ENCODE measurements at places on chromosomes 12 and 14. TPM values are rescaled to one million over a fixed set of nuclear protein-coding genes. Genes with fewer than 3 reads are reported as not detected.

Gene SIX6
- polyA plus RNA-seq: not detected

Gene CISTR
- not detected for polyA plus RNA-seq

Gene C12orf54
- polyA plus RNA-seq: 2.2 TPM

Gene SYCP3
- polyA plus RNA-seq: not detected

Gene PPP4R4
- polyA plus RNA-seq: 0.55 TPM

Gene COL2A1
- 0.20 TPM for polyA plus RNA-seq

Gene RAD9B
- 0.22 TPM for polyA plus RNA-seq

Gene CLEC4E
- polyA plus RNA-seq: 1.8 TPM

Gene SERPINA9
- polyA plus RNA-seq: not detected

Gene C12orf50
- 0.27 TPM for polyA plus RNA-seq

Gene FGF23
- not detected for polyA plus RNA-seq

Gene ANHX
- polyA plus RNA-seq: not detected

Gene CABP1
- 2.9 TPM for polyA plus RNA-seq

Gene SLC25A47
- polyA plus RNA-seq: 0.07 TPM

Gene PTCSC3
- polyA plus RNA-seq: not detected

Gene RFLNA
- 1.9 TPM for polyA plus RNA-seq

Gene KRT81
- polyA plus RNA-seq: not detected

Gene SPTSSA
- polyA plus RNA-seq: 49.4 TPM

Gene LTBP2
- 2.1 TPM for polyA plus RNA-seq

Gene TAS2R20
- 0.42 TPM for polyA plus RNA-seq

Gene MMP19
- 15.3 TPM for polyA plus RNA-seq

Gene ASB2
- polyA plus RNA-seq: 0.44 TPM

Gene SOCS4
- polyA plus RNA-seq: 6.4 TPM

Gene OR6C4
- not detected for polyA plus RNA-seq

Gene AHNAK2
- 1.8 TPM for polyA plus RNA-seq

Gene KRT4
- not detected for polyA plus RNA-seq

Gene GPR84
- polyA plus RNA-seq: 0.93 TPM

Gene VDR
- 64.7 TPM for polyA plus RNA-seq

Gene CCDC175
- polyA plus RNA-seq: not detected

Gene SRRM4
- polyA plus RNA-seq: 2.2 TPM

Gene FAR2
- 5.4 TPM for polyA plus RNA-seq

Gene CLEC12A
- 2.0 TPM for polyA plus RNA-seq

Gene MGAT4C
- polyA plus RNA-seq: 0.51 TPM

Gene TMTC2
- polyA plus RNA-seq: 2.5 TPM

Gene NELL2
- polyA plus RNA-seq: 26.5 TPM

Gene CCDC91
- 51.6 TPM for polyA plus RNA-seq

Gene CCDC60
- polyA plus RNA-seq: not detected

Gene CCT2
- polyA plus RNA-seq: 233 TPM

Gene TAS2R8
- polyA plus RNA-seq: not detected

Gene TMEM260
- polyA plus RNA-seq: 21.6 TPM

Gene OTX2
- polyA plus RNA-seq: not detected

Gene GARIN6
- polyA plus RNA-seq: not detected

Gene ATL1
- 10.1 TPM for polyA plus RNA-seq

Gene FAM90A1
- polyA plus RNA-seq: 0.30 TPM

Gene A2M
- 164 TPM for polyA plus RNA-seq

Gene DDN
- 0.08 TPM for polyA plus RNA-seq

Gene GPR162
- polyA plus RNA-seq: 13.7 TPM

Gene MGP
- 1,064 TPM for polyA plus RNA-seq

Gene DAO
- polyA plus RNA-seq: not detected

Gene ENDOU
- polyA plus RNA-seq: 0.11 TPM

Gene HAL
- 0.13 TPM for polyA plus RNA-seq

Gene FAM186B
- polyA plus RNA-seq: 0.37 TPM

Gene RNU4-1
- polyA plus RNA-seq: not detected

Gene TMCC3
- polyA plus RNA-seq: 1.2 TPM

All from adrenal gland (tissue), 19 donors.